ENCODE measurements at places on chromosomes 4 and X. TPM values are rescaled to one million over a fixed set of nuclear protein-coding genes. Genes with fewer than 3 reads are reported as not detected.

The CITED1 gene
- polyA plus RNA-seq, result 10.1 TPM

The TMSB15C gene
- not detected for polyA plus RNA-seq

The TMPRSS11F gene
- polyA plus RNA-seq, result not detected

The EPHA5 gene
- 118 TPM for polyA plus RNA-seq

The SMIM10L2A gene
- 0.73 TPM for polyA plus RNA-seq

The PGRMC1 gene
- 117 TPM for polyA plus RNA-seq

The NSDHL gene
- 16.4 TPM for polyA plus RNA-seq

The CFP gene
- not detected for polyA plus RNA-seq

The HTN3 gene
- not detected for polyA plus RNA-seq

The KLHL4 gene
- polyA plus RNA-seq, result 48.5 TPM

The RBM47 gene
- not detected for polyA plus RNA-seq

The STAP1 gene
- not detected for polyA plus RNA-seq

The NLGN4X gene
- 16.9 TPM for polyA plus RNA-seq

The MORF4L2 gene
- 226 TPM for polyA plus RNA-seq

The SAGE1 gene
- not detected for polyA plus RNA-seq

The TMPRSS11D gene
- not detected for polyA plus RNA-seq

The JCHAIN gene
- 0.34 TPM for polyA plus RNA-seq

The CORIN gene
- 1.7 TPM for polyA plus RNA-seq

The PCDH18 gene
- polyA plus RNA-seq, result not detected

The NDNF gene
- polyA plus RNA-seq, result 4.0 TPM

The AMOT gene
- 7.9 TPM for polyA plus RNA-seq

The CD38 gene
- polyA plus RNA-seq, result not detected

The FRAS1 gene
- polyA plus RNA-seq, result 8.4 TPM

The NAT8L gene
- 3.7 TPM for polyA plus RNA-seq

The SRPX gene
- 33.6 TPM for polyA plus RNA-seq

The S100G gene
- polyA plus RNA-seq, result not detected

The NPY1R gene
- polyA plus RNA-seq, result 20.3 TPM

The SLC10A4 gene
- polyA plus RNA-seq, result not detected
